ENCODE measurements at places on chromosomes 12 and 14. TPM values are rescaled to one million over a fixed set of nuclear protein-coding genes. Genes with fewer than 3 reads are reported as not detected.

Gene DEPDC4
- total RNA-seq: 2.8 TPM

GRCh38 chr12:26678697-26679660, 154.0 kb downstream of the ITPR2 start:
- DNase-seq: no peak

DNA sequence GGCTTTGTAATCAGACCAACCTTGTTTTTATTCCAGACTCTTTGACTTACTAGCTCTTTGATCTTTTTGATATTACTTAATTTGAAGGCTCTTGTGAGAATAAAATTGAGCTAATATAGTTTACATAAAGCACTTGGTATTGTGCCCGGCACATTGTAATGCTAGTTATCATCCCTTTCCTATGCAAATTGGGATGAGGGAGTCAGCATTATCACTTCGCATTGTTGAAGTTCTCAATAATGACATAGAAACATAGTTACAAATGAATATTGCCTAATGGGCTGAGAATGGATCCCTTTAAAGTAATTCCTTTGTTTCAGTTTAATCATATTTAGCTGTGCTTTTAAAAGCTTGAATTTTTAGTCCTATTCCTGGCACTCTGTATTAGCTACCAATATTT, 36.6 kb downstream of the SUPT16H start:
- DNase-seq: no peak

- DNase-seq: no peak
Observed at GRCh38 chr14:94686511-94687160, 74.4 kb downstream of the SERPINA3 start.

GRCh38 chr12:90170740-90171139, 462.1 kb upstream of the ATP2B1 start:
- no peak for DNase-seq

DNA sequence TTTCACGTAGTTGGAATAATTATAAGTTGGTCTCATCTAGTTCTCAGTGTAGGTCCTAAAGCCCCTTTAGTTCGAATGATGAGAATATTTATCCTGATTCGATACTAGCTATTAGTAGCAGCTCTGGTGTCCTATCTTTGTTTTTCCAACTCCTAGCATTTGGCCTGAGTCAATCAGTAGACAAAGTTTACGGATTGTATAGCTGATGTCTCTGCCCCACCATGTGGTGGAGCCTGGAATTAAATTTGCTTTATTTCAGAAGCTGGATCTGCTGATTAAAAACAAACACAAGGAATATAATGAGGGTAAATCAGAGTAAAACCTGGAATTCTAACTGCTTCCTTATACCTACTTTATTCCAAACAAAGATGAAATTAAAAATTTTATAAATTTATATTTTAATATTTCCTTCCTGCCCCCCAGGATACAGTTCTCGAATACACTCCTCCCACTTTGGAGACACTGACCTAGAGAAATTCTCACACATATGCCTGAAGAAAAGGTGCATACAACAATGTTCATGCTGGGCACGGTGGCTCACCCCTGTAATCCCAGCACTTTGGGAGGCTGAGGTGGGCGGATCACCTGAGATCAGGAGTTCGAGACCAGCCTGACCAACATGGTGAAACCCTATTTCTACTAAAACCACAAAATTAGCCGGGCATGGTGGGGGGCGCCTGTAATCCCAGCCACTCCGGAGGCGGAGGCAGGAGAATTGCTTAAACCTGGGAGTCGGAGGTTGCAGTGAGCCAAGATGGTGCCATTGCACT, 7.6 kb upstream of the BRMS1L start:
- peak; percentile 33 for DNase-seq

DNA sequence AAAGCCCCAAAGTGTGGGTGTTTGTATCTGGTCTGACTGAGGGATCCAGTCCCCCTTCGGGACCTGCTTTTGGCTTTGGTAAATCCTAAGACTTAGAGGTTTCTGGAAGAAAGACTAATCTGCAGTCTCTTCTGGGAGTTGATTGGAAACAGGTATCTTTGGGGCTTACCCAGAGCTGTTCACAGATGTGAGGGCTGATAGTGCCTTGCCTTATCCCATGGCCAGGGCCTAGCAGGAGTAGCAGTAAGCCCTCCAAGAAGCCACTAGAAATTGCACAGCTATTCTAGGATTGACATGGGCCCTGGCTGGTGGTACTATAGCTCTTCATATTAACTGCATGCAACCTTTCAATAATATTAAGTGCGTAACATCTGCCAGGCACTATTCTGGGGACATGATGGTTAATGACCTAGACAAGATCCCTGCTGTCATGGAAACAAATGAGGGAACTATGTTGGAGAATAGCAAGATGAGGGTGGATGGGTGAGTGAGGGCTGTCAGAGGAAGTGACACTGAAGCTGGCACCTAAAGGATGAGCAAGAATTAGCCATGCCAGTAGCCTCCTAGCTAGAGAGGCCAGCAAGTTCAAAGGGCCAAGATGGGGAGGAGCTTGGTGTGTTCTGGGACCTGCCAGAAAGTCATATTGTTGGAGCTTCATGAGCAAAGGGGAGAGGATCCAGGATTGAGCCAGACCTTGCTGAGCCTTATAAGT, 71.7 kb downstream of the CRADD start:
- no peak for DNase-seq

- DNase-seq: no peak
Observed at GRCh38 chr14:83300476-83301064, 1766.9 kb upstream of the SEL1L start.

GRCh38 chr12:43292699-43293098, 259.3 kb downstream of the ADAMTS20 start:
- DNase-seq: no peak

Gene SLC5A8
- total RNA-seq: 3.1 TPM

DNA sequence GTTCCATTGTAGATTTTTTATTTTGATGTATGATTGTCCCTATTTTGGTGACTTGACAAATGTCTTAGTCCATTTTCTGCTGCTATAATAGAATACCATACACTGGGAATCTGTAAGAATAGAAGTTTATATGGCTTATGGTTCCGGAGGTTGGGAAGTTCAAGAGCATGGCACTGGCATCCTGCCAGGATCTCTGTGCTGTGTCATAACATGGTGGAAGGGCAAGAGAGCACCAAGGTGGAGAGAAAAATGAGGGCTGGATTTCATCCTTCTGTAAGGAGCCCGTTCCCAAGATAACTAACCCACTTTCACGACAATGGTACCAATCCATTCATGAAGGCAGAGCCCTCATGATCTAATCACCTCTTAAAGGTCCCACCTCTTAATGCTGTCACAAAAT, 176.7 kb downstream of the TMEM132D start:
- DNase-seq: no peak

GRCh38 chr12:16006752-16007151, 95.6 kb downstream of the DERA start:
- no peak for DNase-seq

DNA sequence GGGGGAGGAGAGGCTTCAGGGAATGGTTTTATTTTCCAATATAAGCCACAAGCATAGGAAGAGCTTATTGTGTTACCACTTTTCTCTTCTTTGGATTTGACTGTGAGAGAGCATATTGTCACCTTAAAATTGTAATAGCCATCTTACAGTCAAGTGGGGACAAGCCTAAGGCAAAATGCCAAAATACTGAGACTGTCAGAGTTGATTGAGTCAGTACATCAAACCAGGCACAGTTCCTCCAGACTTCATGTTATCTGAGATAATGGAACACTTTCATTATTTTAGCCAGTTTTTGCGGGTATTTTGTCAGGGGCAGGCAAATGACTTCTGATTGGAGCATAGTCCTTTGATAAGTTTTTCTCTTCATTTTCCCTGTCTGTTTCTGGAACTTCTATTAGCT, 19.5 kb upstream of the NUBPL start:
- DNase-seq: no peak

DNA sequence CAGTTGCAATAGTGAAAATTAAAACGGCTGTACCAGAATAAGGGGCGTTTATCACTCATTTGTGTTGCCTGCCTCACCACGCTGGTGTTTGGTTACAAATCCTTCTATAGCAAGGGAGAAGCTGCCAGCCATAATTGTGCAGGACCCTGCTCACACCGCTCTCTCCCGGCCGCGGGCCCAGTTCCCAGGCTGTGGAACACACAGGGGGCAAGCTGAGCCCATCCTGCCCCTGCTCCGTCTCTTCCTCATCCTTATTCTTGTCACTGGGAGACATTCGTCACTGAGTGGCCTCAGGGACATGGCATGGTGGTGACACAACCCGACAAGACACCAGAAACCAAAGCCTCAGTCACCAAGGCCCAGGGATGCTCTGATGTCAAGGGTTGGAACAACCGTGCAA, 116.3 kb upstream of the FKBP4 start:
- no peak for DNase-seq

DNA sequence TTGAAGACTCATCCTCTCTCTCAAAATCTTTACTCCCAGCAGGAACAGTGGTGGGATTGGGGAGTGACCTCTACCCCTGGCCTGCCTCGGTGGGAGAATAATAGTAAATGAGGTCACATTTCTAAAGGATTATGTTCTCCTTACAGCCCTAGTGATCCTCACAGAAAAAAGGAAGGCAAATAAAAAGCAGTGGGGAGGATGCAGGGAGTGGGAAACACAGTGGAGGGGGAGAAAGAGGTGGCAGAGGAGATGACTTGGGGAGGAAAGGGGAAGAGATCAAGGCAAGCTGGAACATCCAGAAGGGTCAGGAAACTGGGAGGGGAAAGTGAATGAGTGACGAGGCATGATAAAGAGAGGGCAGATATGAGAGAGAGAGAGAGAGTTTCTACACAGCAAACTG, 8.3 kb upstream of the SYNDIG1L start:
- no peak for DNase-seq

GRCh38 chr12:63420206-63420644, 248.1 kb downstream of the DPY19L2 start:
- DNase-seq: no peak

- DNase-seq: no peak
Observed at GRCh38 chr12:76768576-76768975, 4.7 kb downstream of the ZDHHC17 start.

- no peak for DNase-seq
Observed at GRCh38 chr12:122088179-122088810, 9.7 kb downstream of the MLXIP start.

DNA sequence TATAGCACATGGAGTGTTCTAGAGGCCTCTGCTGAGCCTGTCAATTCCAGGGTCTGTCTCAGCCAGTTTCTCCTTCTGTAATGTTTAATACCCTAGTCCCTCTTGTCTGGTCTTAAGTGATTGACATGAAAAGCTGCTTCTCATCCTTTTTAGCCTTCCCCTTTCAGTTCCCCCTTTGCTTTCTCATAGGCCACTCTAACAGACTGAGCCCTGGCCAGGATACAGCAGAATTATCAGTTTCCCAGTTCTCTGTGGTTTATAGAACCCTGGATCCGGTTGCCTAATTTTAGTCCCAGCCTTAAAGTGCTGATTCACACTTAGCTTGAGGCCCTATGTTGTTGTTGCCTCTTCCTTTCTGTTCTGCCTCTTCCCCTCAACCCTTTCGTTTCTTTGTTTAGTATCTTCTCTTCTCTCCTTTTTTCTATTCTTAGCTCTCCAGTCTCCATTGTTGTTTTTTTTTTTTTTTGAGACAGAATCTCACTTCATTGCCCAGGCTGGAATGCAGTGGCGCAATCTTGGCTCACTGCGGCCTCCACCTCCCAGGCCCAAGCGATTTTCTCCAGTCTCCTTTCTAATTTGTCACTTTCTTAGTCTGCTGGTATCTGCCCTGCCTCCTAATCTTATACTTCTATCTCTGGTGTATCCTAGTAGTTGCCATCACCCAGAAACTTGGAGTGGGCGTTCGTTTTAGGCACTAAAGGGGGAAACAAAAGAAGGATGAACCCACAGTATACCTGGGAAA, 2.9 kb upstream of the BIN2 start:
- DNase-seq: no peak

Gene FGF23
- total RNA-seq: not detected

DNA sequence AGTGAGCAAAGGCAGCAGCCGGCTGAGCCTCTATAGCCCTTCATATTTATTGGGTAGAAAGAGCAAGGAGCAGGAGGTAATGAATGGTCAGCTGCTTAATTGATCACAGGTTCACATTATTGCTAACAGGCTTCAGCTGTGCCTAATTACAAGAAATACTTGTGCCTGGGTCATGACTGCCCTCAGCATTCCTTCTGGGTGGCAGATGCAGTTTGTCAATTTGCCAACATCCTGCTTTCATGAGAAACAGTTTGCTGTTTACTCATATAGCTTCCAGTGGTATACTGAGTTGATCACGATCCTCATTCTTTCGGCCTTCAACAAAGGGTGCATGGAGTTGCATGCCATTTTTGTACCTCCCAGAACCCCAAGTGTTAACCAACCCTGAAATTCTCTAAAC, 81.0 kb upstream of the PLEKHG7 start:
- no peak for DNase-seq

GRCh38 chr12:28704477-28705169, 444.5 kb upstream of the FAR2 start:
- DNase-seq: no peak

- DNase-seq: no peak
Observed at GRCh38 chr14:96160076-96160912, 44.3 kb upstream of the BDKRB2 start.

Gene NOXRED1
- 0.82 TPM for total RNA-seq

Gene EPS8
- 170 TPM for total RNA-seq

DNA sequence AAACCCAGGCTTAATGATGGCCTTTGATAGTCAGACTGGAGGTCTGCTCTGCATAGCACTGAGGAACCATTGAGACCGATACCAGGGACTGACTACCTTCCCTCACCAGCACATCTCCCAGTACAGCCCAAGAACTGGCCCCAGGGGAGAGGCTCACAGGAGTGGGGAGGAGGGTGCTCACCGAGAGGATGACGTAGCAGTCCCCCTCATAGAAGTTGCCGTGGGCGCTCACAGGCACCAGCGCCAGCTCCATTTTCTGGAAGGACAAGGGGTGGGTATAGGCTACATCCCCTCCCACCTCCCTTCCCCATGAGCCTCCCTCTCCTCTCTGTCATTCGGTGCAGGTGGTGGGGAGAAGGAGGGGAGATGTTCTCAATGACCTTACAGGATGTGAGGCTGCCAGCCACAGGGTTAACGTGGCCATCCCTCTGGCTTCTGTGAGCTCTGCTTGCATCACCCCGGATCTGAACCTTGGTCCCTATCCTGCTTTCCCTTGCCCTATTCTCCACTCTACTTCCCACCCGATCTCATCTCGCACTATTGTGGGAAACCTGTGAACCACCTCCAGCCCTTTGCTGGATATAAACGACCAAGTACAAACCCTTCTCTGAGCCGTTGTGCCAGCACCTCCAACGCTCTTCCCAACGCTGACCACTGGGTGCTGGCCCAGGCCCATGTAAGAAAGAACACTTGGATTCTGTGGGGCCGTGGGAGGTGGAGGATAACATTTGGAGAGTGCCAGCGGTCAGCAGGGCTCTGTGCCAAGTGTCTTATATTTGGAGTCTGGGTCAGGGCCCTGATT, 4.4 kb downstream of the AVIL start:
- no peak for DNase-seq

DNA sequence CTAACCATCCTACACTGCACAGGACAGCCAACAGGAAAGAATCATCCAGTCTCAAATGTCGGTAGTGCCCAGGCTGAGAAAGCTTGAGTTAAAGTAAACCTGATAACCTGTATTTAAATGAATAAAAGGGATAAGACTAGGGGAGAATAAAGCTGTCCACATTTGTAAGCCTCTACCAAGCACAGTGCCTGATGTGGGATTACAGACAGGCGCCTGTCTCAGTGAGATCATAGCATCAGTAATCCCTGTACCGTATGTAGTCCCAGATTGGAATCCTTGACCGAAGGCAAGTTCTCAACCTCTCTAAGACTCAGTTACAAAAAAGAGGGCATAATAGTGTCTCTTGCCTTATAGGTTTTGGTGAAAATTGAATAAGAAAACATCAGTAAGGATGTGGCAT, 59.9 kb downstream of the BICD1 start:
- DNase-seq: no peak

Measured in cerebellum (tissue), 4 donors.